ENCODE measurements at places on chromosomes 7 and 10.
A peak's percentile ranks its signal among the peaks of the same experiment; 100 is the strongest.

- DNase-seq, result no peak
These were observed 642.3 kb downstream of the GATA3 start for GRCh38 chr10:8696746-8697145.

DNA sequence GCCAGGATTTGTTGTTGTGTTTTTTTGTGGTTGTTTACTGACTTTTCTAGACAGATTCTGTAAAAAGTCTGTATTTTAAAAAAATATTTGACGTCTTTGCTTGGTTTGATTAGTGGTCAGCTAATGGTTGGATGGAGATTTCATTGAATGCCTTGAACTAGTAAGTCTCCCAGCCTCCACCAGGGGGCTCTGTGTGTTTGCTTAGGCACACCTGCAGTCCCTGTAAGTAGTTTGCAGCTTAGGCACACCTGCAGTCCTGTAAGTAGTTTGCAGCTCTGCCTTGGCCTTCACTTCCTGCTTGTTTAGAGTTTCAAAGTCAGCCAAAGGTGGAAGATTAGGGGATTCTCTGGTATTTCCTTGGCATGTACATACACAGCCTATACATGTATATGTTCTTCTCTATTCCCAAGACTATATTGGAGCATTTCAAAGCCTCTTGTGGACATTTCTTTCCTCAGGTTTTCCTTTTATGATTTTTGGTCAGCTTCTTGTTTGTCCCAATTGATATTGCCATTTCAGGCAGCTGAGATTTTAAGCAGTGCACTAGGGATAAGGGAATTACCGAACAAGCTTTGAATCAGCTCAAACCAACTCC is 101.6 kb downstream of the CCSER2 start:
- peak; percentile 41 for DNase-seq

DNA sequence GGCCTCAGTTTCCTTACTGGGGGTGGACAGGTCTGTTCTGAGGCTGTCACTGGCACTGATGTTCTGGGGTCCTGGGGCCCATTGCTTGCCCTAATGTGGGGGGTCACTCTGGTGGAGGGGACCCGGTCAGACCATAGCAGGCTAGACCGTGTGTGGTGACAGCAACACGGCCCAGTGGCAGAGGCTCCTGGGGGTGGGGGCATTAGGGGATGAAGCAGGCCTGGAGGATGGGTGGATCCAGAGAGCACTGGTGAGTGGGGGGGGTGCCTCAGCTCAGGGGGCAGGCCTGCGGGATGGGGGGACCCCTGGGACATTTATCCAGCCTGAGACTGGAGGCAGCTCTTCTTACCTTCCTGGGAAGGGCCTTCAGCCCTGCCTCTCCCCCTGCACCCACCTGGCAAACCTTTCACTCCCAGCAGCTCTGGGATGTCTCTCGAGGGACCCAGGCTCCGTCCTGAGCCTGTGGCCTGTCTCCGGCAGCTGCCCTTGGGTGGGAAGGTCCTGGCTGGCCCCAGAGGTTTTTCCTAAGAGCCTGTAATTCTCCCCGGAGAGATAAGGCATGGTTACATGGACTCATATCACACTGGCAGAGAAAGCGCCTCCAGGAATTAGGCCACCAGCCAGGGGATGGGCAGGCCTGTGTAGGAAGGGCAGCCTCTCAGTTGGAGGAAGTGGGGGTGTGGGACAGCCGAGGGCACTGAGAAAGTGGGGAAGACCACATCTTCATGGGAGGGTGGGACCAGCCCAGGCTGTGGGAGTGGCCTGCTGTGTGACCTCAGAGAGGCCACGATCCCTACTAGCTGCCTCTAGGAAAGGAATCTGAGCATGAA is 147.7 kb downstream of the UBE2H start:
- no peak for DNase-seq

GRCh38 chr7:977326-978048 is 2.1 kb upstream of the COX19 start:
- no peak for DNase-seq

- DNase-seq, result peak; percentile 46
These were observed 1.0 kb downstream of the CYP51A1 start for GRCh38 chr7:92133133-92133736.

Data from fibroblast of lung (primary cell).